Activated CD8-positive, alpha-beta memory T cell treated with anti-CD3 and anti-CD28 coated beads for 1 hour (primary cell): ENCODE measurements at places on chromosomes 5 and 9.

- DNase-seq: no peak
These were observed 42.4 kb downstream of the STARD4 start for GRCh38 chr5:111469903-111470302.

DNA sequence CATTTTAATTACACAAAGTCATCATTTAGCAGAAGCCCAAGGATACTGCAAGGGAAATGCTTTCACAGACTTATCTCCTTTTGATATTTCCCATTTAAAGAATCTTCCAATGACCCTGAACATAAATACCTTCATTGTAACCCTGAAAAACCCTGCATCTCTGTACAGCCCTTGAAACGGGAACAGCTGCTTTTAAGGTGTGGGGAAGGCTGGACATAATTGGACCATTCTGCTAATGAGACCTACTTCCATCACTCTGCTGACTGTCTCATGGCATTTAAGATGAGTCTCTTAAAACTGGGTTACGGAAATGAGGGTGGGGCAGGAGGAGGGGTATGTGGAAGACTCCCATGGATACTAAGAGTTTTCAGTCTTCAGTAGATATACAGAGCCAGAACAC lies 485.8 kb downstream of the BRINP1 start:
- DNase-seq: no peak

DNA sequence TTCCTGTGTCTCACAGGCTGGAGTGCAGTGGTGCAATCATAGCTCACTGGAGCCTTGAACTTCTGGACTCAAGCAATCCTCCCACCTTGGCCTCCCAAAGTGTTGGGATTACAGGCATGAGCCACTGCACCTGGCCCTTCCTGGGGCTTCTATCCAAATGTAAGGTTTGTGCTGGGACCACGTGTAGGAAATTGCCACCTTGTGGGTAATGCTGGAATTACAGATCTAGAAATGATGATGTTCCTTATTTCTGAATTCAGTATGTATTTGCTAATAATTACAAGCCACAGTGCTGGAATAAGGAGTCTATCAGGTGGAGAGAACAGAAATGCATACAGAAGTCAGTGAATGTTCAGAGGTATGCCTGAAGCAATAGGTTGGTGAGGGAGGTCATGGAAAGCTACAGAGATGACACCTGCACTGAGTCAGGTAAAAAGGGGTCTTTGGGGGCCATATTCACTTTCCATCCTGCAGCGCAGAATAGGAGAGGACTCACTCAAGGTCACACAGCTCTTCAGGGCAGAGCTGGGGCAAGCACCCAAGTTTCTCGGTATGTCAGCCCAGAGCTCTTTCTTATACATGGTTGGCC lies 8.8 kb upstream of the IGFBPL1 start:
- DNase-seq: no peak

DNA sequence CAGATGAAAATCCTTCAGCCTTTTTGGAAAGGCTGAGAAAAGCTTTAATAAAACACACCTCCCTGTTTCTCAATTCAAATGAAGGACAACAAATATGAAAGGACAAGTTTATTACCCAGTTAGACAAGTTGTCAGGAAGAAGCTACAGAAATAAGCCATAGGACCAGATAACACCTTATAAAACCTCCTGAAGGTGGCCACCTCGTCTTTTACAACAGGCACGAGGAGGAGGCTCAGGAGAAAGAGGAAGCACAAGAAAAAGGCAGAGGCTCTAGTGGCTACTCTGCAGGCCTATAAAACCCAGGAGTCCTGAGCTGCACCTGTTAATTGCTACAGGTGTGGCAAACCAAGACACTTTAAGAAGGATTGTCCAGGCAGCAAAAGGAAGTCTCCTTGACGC lies 352.1 kb upstream of the CDH18 start:
- DNase-seq: no peak

DNA sequence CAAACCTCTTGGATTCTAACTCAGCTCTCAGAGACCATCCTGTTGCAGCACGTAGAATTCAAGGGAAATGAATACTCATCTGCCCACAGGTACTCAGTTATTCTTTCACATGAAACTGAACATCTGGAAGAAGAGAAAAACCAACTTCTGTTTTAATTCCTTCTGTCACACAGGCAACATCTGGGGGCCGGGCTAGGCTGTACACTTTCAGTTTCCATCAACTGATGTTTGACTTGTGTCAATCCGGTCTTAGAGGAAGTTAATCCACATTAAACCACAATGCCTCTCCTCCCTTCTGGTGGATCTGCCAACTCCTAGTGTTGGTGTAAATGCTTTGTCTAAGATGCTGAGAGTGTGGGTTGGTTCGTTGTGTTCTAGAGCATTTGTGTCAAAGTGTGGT lies 17.6 kb downstream of the DMRT3 start:
- DNase-seq: no peak

DNA sequence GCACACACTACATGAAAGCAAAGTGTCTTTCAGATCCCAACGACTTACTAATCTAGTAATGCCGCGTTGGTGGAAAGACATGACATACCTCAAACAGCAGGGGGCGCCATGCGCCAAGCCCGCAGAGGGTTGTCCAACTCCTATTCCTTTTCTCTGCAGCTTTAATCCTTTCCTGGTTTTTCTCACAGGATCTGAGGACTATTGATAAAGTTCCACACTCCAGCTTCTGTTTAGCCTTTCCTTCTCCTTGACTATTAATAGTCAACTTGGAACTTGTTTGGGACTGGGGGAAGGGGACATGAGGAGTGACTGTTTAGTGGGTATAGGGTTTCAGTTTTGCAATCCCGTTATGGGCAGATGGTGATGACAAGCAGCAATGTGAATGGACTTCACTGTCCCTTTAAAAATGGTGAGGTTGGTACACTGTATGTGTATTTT lies 62.9 kb downstream of the OTULIN start:
- DNase-seq: peak; percentile 63

DNA sequence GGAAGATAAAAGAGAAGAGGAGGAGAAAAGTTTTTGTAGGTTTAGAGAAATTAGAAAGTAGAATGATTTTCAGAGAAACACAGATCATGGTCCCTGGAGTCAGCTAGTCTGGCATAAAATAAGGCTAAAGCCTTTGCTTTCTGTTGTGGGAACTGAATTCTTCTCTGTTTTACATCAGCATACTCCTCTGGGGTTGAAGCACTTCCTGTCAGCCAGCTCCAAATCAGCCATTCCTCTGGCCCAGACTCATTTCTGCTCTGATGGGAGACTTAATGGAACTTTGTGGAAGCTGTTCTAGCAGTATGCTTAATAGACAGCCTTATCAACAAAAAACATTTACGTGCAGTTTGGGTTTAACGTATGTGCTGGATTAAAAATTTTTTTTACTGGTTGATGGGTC lies 143.2 kb downstream of the HMHB1 start:
- no peak for DNase-seq

DNA sequence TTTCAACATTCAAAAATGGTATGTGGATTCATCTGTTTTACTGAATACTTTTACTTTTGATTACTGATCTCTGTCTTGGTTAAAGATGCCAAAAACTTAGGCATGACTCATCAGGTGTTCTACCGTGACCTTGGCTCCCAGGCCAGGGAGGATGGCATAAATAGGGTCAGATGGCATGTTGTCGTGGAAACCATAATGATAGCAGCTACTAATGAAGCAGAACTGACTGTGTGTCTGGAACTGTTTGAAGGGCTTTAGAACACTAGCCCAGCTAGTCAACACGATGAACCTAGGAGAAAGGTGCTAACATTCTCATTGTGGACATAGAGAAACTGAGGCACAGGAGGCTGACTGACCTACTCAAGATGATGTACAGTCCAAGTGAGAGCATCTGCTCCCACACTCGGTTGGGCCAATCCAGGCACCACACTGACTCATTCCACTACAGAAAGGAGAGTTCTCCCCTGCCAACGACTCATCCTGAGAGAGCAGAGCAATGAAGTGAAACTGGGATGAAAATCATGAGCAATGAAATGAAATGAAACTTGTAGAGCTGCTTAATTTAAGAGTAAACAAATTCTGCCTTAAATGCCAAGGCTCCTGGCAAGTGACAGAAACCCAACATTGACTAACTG lies 116.0 kb downstream of the TENT4A start:
- DNase-seq: no peak

DNA sequence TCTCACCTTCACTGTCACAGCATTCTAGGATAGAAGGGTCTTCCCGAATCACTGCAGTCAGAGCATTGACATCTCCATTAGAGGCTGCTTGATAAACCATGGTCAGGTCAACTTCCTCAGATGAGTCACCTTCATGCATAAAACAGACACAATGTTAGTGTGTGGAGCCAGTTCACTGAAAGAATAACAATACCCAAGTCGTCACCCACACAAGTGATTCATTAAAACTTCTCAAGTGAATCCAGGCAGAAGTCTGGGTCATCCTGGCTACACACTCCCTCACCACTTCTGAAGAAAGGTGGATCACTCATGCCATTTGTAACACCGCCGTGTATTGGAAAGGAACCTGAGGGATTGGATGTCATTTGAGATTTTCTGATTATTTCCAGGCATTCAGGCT lies 49.6 kb downstream of the ANKRD55 start:
- no peak for DNase-seq

DNA sequence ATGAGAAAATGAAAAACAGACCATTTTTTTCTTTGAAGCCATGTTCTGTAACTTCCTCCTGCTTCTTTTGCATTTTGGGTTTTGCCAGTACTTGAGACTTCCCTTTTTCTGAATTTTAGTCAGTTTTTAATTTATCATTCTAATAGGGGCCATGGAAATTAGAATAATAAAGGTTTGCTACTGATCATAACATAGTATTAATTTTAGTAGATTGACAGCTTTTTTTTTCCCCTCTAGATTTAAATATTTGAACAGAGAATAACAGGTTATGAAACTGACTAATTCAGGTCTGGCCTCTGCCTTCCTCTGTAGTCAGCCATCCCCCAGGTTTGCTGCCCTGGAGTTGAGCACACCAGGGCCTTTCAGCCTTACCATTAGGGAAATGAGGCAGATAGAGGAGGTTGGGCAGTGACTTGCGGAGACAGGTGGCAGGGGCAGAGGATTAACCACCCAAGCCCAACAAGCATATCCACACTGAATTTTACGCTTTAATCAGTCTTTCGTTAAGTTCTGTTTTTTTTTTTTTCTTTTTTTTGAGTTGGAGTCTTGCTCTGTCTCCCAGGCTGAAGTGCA lies 80.1 kb upstream of the TNFAIP8 start:
- no peak for DNase-seq

GRCh38 chr5:40955313-40955712 lies 46.0 kb downstream of the C7 start:
- no peak for DNase-seq

- no peak for DNase-seq
These were observed 46.2 kb upstream of the FSD1L start for GRCh38 chr9:105401651-105402050.

DNA sequence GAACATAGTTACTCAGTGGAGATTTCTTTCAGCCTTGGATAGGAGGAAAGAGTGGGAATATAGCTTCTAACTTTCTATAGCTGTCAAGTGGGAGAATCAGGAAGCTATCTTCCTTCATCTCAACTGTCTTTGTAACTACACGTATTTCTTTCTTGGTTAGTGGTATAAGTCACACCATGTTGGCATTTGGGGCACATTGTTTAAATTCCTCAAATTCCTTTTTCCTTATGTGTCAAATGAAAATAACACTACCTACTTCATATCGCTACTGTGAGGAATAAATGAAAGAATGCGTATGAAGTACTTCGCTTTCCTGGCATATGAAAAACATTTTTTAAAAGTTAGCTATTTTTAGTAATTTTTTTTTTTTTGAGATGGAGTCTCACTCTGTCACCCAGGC lies 1082.5 kb upstream of the WWC1 start:
- DNase-seq: no peak

DNA sequence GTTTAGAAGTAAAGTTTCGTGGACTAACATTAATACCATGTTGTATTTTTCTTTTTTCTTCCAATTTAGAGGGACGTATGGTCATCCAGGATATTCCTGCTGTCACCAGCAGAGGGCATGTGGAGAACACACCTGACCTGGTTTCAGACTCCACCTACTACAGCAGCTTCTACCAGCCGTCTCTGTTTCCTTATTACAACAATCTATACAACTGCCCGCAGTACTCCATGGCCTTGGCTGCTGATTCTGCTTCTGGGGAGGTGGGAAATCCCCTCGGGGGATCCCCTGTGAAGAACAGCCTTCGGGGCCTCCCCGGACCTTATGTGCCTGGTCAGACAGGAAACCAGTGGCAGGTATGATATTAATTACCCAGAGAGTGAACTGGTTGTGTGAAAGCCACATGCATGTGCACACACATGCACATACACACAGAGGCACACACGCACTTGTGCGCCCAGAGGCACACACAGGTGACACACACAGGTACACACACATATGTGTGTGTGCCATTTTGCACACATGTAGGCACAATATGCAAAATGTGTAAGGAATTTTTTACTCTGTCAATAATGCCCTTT lies 52.4 kb downstream of the DMRT1 start:
- no peak for DNase-seq

GRCh38 chr9:84959339-84959738 lies 289.8 kb downstream of the NTRK2 start:
- DNase-seq: no peak

DNA sequence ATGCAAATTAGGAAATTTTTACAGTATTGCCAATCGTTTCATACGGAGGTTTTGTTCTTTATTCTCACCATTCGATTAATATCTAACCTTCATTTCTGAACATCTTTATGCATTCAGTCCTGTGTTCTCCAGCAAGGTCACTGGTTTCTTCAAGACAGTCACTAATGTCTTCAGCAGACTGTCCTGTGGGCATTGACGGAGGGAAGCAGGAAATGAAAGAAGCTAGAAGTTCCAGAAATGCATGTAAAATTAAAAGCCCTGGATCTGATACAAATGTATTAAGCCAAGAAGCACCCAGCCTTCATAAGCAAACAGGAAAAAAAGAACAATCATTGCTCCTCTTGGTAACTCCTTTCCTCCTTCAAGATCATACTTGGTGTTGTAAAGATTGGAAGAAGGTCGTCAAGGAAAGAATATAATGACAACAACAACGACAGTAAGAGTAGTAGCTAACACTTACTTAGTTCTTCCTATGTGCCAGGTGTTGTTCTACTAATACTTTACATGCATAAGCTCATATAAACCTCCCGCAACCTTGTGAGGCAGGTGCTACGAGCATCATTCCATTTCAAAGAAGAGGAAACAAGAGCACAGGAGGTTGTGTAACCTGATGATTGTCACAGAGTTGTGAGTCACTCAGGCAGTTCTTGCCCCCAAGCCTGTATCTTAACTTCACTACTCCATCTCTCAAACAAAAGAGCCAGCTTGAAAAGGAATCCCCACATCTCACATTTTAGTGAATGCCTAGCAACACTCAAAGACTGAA lies 59.9 kb upstream of the CER1 start:
- no peak for DNase-seq

- no peak for DNase-seq
These were observed 45.4 kb downstream of the RAD23B start for GRCh38 chr9:107328510-107328909.

- no peak for DNase-seq
These were observed 23.3 kb upstream of the MEGF9 start for GRCh38 chr9:120737416-120738165.

DNA sequence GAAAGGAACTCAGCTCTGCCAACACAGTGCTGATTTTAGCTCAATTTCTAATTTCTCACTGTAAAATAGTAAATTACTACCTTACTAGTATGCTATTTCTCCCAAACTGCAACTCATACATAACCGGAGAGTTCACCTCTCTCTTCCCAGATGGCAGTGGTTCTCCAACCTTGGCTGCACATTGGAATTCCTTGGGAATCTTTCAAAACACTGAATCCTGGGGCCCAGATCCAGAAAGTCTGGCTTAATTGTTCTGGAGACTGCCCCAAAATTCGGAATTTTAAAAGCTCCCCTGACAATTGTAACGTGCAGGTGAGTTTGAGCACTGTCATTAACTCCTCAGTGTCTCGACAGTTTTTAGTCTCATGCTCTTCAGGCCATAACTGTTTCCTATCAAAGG lies 100.3 kb downstream of the SLC1A3 start:
- DNase-seq: no peak

- no peak for DNase-seq
These were observed 617.0 kb upstream of the RORB start for GRCh38 chr9:73880101-73880500.
